ENCODE measurements at places on chromosomes 3 and 15. TPM values are rescaled to one million over a fixed set of nuclear protein-coding genes. Genes with fewer than 3 reads are reported as not detected.

- no peak for DNase-seq
Observed at GRCh38 chr3:45472795-45473194, 84.4 kb downstream of the LARS2 start.

CYP1A1 gene
- not detected for polyA plus RNA-seq

MPI gene
- 36.3 TPM for polyA plus RNA-seq

FBXL22 gene
- not detected for polyA plus RNA-seq

SI gene
- not detected for polyA plus RNA-seq

DNA sequence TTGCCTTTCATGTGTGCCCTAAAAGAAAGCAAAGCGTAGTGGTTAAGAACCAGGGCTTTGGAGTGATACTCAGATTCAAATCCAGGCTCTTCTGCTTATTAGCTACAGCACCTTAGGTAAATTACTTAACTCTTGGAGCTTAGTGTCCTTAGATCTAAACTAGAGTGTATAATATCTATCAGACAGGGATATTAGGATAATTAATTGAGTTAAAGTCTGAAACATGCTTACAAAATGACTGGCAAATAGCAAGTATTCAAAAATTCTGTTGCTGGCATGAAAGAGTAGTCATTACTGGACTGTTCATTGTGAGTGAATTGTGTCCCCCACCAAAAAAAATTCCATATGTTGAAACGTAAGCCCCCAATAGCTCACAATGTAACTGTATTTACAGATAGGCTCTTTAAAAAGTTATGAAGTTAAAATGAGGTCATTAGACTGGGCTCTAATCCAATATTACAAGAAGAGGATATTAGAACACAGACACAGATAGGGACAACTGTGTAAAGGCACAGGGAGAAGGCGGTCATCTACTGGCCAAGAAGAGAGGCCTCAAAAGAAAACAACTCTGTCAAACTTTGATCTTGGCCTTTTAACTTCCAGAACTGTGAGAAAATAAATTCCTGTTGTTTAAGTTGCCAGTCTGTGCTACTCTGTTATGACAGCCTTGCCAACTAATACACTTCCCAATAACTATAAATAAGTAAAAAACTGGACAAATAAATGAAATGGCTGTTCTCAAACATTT, 60.4 kb upstream of the LRRC3B start:
- no peak for DNase-seq

CPLX3 gene
- not detected for polyA plus RNA-seq

TEX55 gene
- not detected for polyA plus RNA-seq

DNA sequence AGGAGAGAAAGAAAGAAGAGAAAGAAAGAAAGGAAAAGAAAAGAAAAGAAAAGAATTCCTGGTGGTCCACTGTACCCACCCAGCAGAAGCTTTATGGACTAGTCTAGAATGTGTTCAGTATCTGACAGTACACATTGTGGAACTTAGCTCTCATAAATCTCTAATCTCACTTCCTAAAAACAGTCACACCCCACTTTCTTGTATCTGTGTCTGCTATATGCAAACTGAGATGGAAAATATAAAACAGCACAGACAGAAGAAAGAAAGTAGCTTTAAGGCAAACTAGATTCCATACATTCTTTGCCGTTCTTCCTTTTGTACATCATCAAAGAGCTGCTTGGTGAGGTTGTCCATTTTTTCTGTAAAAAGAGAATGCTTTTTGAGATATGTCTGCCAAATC, 41.1 kb upstream of the GNB5 start:
- no peak for DNase-seq

- DNase-seq, result no peak
Observed at GRCh38 chr15:101439920-101440319, 49.6 kb downstream of the PCSK6 start.

GRCh38 chr3:179837374-179837773, 184.5 kb downstream of the USP13 start:
- DNase-seq, result no peak

LRRC15 gene
- not detected for polyA plus RNA-seq

DNA sequence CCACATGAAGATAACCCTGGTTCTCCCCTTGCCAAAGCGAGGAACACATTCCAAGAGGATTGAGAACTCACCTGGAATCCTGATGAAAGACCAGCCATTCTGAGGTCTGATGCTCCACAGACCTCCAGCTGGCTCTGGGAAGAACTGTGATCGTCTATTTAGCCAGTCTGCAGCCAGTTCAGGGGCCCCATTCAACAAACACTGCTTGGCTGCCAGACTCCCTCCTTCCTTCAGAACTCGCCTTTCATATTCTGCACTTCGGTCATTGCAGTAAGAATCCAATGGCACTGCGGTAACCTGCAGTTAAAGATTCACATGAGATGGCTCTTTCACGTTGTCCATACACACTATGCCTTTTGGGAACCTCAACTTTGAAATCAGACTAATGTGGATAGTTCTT, 67.6 kb downstream of the CHAC1 start:
- no peak for DNase-seq

PAQR9 gene
- polyA plus RNA-seq, result 0.47 TPM

CELSR3 gene
- polyA plus RNA-seq, result 1.3 TPM

GRCh38 chr3:183339461-183340086, 86.5 kb downstream of the B3GNT5 start:
- no peak for DNase-seq

TM4SF18 gene
- polyA plus RNA-seq, result not detected

NPAP1 gene
- polyA plus RNA-seq, result not detected

- peak; percentile 54 for DNase-seq
Observed at GRCh38 chr3:38004415-38005075, 14.0 kb downstream of the VILL start.

DNA sequence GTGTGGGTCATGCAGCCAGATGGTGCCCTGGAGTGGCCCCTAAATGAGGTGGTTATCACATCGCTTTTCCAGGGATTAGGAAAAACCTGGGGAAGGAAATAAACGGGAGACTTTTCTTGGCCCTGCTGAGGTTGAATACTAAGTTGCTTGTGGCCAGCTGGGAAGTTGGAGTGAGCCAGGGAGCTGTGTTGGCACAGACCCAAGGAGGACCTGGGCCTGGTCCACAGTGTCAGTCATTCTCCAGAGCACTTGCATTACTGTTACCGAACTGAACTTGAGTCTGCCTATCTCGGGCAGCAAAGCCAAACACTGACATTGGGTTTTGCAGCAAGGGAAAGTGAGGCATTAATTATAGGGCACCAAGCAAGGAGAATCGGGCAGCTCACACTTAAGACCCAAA, 339.0 kb downstream of the GABRB3 start:
- no peak for DNase-seq

DNA sequence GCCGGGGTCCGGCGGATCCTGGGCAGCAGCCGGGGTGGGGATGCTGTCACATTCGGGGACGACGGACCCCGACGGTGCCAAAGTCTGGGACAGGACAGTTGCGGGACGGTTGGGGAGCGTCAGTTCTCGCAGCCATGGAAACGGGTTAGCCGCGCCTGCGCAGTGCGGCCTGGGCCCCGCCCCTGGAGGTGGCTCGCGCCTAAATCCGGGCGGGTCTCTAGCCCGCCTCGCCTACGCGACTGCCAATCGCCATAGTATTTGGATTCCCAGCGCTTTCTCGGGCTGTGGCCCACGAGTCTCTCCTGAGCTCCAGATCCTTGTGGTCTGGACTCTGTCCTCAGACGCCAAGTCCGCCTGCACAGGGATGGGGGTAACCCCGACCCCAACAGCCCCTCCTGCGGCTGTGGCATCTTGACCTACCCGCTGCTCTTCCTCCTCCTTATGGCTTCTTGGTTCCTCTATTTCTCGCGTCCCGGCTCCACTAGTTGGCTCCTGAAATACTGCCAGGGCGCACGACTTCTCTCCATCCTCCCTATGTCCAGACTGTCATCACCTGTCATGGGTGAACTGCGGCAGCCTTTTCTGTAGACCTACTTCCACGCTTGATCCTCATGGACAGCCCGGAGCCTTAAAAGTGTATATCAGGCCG, at the start of gene ZMYND10:
ZMYND10 (minus strand) TSS at position 147 of the 649 bp plus-strand sequence. CDS start 153 bp downstream, outside the sequence.
- peak; percentile 71 for DNase-seq

DNA sequence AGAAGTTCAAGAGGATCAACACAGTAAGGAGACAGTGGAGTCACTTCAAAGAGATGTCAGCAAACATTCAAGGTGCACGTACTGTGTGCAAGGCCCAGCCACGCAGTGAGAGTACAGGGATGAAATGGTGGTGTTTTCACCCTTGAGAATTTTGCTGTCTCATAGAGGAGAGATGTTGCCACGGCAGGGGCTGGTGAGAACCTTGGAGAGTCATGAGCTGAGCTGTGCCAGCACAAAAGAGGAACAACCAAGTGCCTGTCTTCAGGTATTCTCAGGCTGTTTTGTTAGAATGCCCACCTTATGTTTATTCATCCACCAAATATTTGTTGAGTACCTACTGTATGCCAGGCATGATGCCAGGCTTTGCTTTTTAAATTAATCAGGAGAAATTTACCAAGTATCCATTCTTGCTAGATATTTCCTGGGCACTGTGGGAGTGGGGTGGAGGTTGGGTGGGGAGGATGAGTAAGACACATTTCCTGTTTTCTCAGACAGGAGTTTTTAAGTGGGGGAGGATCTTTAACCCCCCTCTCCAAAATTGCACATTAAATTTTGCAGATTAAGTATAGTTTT, 72.6 kb downstream of the SLC6A11 start:
- no peak for DNase-seq

DNA sequence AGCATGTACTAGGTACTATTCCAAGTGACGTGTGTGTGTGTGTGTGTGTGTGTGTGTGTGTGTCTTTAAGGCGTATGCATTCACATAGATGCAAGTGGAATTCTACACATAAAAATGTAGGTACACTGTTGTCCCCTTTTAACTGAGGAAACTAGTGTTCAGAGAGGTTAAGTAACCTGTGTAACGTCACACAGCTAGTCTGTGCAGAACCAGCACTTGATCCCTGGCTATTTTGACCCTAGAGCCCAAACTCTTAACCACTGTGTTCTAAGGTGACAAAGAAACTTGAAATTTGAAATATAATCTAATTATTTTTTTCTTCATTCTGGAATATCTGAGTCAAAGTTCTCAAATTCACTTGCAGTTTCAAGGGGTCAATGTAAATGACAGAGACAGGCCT, 73.8 kb downstream of the TAFA4 start:
- no peak for DNase-seq

FBXL2 gene
- 6.3 TPM for polyA plus RNA-seq

GPR62 gene
- polyA plus RNA-seq, result not detected

DNA sequence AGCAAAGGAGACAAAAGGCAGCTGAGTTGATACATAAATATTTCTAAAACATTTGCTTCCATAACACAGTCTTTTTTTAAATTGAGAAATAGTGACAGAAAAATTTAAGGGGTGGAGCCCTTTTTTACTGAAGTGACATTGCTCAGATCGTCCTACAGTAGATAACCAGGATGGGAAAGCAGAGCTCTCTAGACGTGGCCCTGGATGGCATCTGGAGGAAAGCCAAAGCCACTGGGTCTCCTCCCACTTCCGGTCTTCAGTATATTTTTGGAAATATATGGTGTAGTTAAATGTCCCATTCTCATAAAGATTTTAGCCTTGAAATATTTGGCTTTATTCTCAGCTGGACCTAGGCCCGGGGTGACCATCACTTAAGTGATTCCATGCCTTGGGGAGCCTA, 326.1 kb downstream of the ZNF621 start:
- no peak for DNase-seq

DNA sequence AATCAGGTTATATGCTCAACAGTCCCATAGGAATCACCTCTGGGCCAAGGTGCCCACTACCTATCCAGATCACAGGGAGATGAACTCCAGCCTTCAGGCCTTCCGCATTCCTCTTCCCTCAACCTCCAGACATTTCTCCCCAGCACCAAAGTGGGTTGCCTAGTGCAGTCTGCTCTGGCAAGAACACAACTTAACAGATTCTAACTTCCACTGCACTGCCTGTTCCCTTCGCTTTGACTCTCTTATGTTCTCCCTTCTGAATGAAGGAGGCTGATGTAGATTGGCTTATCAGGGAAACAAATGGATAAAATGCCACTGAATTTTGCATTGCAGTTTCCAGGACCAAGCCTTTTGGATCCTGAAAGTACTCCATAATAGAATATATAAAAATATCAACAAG, 106.3 kb downstream of the SRGAP3 start:
- no peak for DNase-seq

GRCh38 chr3:134093956-134094355, 64.2 kb upstream of the SLCO2A1 start:
- DNase-seq, result no peak

- no peak for DNase-seq
Observed at GRCh38 chr3:72338082-72338941, 509.9 kb downstream of the SHQ1 start.

DNA sequence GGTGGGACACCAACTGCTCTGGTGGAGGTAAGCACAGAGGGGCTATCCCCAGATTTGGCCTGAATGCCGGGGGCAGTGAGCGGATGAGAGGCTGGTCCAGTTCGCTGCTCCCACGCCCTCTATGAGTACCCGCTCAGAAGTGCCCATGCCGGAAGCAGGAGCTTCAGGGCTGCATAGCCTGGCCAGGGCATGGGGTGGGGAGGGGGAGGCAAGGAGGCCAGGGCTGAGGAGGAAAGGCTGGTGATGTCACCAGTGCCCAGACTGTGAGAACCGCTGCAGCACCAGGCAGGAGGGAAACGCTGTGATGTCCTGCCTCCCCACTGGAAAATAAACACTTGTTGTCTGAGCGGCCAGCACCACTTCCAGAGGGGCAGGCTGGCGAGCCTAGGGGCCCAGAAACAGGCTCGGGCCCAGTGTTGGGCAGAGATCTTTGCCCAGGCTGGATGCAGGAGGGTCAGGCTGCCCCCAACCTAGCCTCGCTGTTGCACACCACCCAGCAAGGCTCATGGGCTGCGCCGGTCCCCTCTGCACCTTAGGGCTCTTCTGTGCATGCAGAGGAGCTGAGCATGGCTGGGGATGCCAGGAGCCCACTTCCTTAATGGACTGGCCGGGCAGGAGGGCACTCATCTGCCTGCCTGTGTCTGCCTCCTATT, 10.9 kb upstream of the DLL4 start:
- no peak for DNase-seq

DNA sequence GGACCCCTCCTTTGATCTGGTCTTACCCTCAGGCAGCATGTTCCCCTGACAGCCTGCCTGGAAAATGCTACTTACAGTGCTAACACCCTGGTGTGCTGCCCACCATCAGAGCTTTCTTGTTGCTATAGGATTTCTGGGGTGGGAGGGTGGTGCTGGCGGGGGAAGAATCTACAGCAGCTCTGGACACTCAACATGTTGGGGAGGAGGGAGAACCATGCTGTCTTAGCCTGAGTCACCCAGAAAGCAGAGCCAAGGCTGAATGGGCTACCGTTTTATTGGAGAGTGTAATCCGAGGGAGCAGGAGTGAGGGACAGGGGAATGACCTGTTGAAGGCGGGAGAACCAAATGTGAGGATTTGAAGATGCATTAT, 45.6 kb downstream of the MFSD1 start:
- no peak for DNase-seq

LDHAL6B gene
- polyA plus RNA-seq, result not detected

DNA sequence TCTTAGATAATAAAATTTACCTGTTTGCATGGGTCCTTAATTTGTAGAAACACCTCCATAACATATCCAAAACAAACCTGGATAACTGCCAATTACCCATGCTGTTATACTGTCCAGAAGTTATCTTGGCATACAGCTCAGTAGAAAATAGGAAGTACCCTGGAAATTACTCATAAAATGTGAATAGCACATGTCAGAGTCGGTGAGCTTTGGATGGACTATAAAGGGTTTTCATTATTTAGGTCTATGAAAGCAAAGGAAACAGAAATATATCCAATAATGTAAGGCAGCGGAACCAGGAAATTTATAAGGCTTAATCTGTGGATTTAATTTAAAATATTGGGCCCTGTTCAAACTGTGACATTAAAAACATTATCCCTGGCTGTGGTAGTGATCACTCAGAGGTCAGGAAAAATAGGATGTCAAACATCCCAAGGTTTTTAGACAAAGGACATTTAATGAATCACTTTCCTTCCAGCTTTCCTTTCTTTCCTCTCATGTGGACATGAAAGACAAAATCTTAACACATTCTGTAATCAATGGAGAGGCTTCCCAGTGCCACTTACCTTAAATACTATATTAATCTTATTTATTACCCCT, 459.0 kb upstream of the DPH6 start:
- DNase-seq, result no peak

All from K562 (cell line).